DMS53 (cell line): ENCODE measurements at places on chromosomes 7 and 10.

- no peak for DNase-seq
Measured at GRCh38 chr10:102102421-102102820, 17.7 kb downstream of the LDB1 start.

DNA sequence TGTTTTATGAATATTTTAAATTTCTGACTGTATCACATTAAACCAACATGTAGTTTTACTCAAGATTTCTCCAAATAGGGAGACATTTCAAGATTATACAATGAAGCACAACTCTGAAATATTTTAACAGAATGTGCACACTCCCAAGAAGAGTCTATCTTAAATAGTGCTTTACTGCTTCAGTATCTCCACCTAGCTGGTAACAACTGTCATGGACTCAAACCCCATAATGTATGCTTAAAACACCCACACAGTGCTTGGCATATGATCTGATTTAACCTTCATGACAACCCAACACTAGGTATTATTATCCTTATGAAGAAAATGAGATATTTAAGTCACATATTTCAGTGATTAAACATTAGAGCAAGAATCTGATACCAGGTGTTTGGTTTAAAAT, 45.9 kb downstream of the ASZ1 start:
- DNase-seq = no peak

GRCh38 chr10:29112827-29113615, 175.8 kb upstream of the LYZL1 start:
- DNase-seq = no peak

DNA sequence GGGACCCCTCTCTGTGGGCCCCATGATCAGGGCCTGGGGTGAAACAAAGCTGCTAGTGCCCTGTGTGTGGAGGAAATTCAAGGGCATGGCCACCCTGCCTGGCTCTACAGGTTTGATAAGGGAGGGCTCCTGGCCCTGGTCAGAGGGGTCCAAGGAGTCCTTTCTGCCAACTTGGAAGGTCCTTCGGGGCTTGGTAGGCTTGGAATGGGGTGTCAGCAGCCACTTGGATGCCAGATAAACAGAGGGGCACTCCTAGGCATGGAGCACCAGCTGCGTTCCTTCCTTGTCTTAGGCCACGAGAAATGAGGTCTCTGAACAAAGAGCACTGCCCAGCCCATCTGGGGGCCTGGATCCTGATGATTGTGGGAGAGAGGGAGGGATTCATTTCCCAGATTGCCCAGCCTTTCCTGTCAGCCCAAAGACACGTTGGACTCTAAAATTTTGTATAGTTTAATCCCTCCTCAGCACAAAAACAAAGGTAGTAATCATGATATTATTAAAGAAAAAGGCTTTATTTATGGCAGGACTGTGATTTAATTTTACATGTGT, 5.1 kb downstream of the MTURN start:
- DNase-seq = no peak

GRCh38 chr10:72328829-72329204, 25.9 kb downstream of the DNAJB12 start:
- no peak for DNase-seq

- peak; percentile 40 for DNase-seq
Measured at GRCh38 chr7:115749924-115750323, 280.6 kb downstream of the TFEC start.

DNA sequence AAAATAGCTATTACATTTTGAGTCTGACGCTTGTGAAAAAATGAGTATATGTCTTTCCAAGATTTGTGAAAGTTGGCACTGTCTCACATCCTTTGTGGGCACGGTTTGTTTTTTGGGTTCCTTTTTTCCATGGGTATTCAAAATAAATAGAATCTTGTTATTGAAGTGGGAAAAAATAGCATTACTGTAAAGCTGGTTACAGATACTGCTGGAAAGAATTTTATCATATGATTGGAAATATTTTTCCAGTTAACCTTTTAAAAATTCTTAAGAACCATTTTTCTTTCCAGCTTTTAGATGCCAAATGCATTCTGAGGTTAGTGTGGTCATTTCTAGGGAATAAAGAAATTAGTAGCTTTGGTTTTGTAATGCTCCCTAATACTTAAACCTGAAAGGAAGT, 11.4 kb downstream of the NET1 start:
- DNase-seq = no peak

DNA sequence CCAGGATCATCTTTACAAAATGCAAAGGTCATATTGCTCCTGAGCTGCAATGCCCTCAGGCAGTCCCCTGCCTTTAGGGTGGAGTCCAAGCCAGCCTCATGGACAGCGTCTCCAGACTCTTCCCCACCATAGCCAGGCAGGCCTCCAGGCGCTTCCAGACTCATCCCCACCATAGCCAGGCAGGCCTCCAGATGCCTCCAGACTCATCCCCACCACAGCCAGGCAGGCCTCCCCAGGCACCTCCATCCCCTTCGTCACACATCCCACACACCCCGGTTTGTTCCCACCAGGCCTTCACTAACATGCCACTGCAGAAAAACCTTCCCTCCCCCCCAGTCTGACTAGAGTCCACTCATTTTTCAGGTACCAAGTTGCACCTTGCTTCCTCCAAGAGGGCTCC, 70.1 kb downstream of the PTPRN2 start:
- no peak for DNase-seq

DNA sequence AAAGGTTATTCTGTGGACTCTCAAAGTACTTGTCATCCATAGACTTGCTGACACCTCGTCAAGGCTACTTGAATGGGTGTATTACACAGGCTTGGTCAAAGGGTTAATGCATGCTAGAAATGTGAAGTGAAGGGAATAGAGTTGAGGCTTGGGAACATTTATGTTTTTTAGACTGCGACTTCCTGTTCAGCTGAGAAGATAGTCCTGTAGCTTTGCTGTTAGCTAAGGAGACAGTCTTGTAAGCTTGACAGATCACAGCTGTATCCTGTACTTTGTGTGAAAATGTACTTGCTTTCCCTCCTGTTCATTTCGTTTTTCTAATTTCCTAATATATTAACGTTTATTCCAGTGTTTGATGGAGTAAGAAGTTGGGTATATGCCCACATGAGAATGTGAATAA, 52.1 kb downstream of the ADD3 start:
- no peak for DNase-seq

DNA sequence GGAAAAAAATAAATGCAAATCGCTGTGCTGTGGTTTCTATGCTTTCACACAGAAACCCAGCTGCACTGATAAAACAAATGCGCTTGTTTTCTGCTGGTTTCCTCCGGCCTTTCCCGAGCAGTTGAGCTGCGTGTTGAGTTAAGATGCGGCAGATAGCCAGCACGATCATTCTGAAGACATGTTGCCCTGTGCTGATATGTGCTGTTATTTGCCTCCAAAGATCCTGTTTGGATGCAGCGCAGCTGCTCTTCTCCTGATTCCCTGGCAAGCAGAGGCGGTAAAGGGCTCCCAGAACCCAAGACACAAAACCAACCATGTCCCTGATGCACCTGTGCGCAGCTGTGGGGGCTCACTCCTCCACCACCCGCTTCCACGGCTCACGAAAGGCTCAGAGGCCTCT, 225.4 kb downstream of the PAXIP1 start:
- DNase-seq = no peak

DNA sequence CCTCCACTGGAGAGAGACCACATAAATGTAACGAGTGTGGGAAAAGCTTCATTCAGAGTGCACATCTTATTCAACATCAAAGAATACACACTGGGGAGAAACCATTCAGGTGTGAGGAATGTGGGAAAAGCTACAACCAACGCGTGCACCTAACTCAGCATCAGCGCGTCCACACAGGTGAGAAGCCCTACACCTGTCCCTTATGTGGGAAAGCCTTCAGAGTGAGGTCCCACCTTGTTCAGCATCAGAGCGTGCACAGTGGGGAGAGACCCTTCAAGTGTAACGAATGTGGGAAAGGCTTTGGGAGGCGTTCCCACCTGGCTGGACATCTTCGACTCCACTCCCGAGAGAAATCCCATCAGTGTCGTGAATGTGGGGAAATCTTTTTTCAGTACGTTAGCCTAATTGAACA, 20.6 kb downstream of the FAM200A start:
- peak; percentile 20 for DNase-seq

DNA sequence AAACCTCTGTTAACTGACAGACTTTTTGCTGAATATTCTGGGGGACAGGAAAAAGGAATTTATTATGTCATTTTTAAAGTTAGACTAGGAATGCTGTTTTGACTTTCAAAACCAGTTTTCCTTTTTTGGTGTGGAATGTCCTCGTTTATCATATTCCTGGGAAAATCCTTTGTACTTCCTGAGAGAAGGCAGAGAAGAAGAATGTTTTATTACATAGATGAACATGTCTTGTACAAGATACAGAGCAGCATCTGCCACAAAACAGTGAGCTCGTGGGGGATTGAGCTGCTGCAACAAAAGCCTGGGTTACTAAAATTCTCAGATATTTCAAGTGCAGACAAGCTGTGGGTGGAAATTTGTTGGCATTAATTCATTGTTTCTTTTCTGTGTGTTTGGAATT, 20.2 kb downstream of the MCU start:
- DNase-seq = no peak

DNA sequence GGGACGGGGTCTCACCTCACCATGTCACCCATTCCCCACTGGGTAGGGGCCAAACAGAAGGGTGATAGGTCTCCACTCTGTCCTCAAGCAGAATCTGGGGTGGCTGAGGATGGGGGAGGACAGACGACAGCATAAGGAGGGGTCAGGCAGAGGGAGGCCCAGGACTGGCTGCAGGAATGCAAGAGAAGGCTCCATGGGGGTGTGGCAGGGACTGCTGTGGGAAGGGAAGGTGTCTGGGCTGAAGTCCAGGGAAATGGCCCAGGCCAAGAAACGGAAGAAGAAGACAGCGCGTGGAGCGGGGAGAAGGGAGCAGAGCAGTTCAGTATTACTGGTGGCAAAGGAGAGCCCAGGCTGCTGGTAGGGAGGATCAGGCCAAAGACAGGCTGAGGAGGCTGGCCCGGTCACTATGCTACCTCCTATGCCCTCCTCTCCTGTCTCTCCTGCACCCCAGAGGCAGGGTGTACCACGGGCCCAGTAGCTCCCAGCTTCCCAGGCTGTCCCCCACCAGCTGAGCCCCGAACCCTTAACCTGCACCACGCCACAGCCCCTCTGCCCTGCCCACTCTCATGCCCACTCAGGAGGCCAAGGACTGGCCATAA, 60.9 kb downstream of the GRB10 start:
- DNase-seq = no peak

- no peak for DNase-seq
Measured at GRCh38 chr10:70544431-70545340, 57.9 kb downstream of the PRF1 start.

GRCh38 chr7:75033826-75034225, 39.8 kb downstream of the RCC1L start:
- no peak for DNase-seq

GRCh38 chr10:61987951-61988379, 86.5 kb downstream of the ARID5B start:
- DNase-seq = no peak

GRCh38 chr10:28263136-28263857, 39.6 kb downstream of the MPP7 start:
- DNase-seq = peak; percentile 84

DNA sequence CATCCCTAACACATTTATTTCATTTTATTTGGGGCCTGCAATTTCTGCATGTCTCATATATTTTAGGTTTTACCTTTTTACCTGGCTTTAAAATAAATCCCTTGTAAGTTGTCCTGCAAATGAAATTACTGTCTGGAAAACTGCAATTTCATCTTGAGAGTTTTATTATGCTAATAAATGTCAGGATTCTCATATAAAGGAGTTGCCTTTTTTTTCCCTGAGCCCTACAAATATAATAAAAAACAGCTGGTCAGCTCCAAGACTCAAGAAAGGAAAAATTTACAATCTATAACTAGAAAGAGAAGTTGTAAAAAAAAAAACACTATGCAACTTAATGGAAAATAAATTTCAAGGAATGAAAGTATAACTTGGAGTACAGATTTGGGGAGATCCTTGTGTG, 108.7 kb downstream of the SH2D4B start:
- no peak for DNase-seq

DNA sequence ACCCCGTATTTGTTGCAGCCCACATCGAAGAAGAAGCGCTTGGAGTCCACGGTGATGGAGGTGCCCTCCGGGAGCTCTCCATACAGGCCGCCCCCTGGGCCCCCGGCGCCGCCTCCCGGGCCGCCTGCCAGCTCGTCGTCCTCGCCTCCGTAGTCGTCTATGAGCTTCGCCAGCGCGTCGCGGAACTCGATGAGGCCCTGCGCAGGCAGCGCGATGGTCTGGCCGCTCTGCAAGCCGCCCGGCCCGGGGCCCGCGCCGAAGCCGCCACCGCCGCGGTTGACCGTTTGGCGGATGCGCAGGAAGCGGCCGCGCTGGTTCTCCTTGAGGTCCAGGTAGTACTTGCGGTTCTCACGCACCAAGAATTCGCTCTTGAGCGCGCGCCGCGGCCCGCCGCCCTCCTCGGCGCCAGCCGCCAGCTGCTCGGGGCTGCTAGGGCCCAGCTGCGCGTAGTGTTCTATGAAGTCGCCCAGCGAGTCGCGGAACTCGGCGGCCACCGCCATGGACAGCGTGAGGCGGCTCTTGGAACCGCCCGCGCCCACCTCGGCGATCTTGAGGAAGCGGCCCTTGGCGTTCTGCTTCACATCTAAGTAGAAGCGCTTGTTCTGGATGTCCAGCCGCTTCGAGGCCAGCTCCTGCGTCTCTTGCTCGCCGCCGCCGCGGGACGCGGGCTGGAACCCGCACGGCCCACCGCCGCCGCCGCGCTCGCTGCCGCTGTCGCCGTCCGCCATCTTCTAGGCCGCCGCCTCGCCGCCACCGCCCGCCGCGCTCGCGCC, 523 bp downstream of the PURB start:
- peak; percentile 86 for DNase-seq

GRCh38 chr7:96728139-96728538, 18.5 kb upstream of the SEM1 start:
- no peak for DNase-seq

DNA sequence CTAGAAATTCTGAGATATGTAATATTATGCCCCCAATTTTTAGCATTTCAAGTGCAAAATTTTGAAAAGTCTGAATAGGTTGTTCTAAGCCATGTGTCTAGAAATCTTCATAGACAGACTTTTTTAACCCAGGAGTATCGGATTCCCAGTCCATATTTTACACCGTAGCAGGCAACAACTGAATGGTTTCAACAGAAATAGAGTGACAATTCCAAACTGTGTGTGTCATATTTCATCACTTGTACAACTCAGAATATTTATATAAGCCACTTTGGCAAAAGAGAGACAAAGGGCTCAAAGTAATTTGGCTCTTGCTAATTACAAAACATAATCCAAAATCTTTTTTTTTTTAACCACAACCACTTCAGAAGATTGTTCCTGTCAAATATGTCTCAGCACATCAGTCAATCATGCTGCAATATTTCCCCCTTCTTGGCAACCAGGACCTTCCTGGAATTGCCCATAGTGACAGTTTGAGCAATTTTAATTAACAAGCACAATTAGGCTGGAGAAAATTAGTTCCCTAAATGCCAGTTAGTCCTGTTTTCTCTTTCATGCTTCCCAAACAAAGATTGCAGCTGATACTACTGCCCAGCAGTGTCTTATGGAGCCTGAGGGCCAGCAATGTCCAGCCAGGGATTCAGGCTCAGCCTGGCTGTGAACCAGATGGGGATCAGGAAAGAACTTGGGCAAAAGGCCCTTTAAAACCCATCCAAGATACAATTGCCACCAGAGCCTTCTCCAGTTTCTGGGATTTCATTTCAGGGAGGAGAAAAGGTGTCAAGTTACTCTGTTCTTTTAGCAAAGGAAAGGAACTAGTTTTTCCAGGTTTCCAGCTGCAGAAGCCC, 533.3 kb upstream of the GHITM start:
- DNase-seq = peak; percentile 75
